ENCODE measurements at places on chromosomes 13 and 19.
A peak's percentile ranks its signal among the peaks of the same experiment; 100 is the strongest.

DNA sequence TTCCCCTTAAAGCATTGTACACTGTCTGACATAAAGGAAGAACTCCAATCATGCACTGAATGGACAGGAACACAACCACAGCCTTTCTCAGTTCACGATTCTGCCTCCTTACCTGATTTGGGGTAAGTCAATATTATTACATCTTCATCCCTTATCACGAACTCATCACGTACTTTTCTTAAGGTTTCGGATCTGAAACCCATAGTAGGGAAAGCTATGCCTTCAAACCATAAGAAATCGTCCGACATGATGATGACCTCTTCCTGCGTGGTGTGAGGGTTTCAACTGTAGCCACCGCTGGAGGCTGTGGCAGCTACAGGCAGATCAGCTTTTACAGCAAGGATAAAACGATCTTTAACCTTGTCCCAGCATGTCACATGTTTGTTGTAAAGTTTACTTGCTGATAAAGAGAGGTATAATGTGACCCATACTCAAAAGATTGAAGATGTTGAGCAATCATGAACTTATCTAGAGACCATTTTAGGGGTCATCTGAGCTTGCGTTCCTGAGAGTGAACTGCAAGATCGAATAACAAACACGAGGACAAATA is at the start of gene SULT2A1:
Gene SULT2A1, minus strand, starts transcription at position 306 of the 550 bp plus-strand sequence. Its CDS starts 58 bp downstream, at position 248.
- no peak for DNase-seq

GRCh38 chr13:52809310-52809769 is 39.1 kb downstream of the PCDH8 start:
- DNase-seq, result peak; percentile 17

GRCh38 chr19:9914001-9914314 is 22.4 kb downstream of the OLFM2 start:
- no peak for DNase-seq

- no peak for DNase-seq
Observed at GRCh38 chr13:52827839-52828238, 20.6 kb downstream of the PCDH8 start.

- DNase-seq, result no peak
Observed at GRCh38 chr13:46097663-46098062, 7.2 kb downstream of the CPB2 start.

DNA sequence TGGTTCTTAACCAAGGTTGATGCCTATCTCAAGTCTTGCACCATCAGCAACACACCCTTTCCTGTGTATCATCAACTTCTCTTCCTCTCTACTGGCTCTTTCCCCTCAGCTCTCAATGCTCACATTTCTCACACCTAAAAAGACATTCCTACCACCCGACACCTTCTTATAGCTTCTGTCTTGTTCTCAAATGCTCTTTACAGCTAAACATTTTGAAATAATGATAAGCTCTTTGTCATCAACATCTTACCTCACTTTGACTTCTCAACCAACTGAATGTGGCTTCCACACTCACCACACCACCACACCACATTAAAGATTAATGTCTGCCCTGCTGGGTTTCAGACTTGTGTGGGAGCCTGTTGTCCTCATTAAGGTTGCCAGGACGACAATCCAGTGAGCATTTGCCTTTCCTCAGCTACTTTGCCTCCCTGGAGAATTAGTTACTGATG is 67.8 kb downstream of the RXFP2 start:
- peak; percentile 65 for DNase-seq

GRCh38 chr13:87999240-87999700 is 328.1 kb downstream of the SLITRK5 start:
- DNase-seq, result no peak

DNA sequence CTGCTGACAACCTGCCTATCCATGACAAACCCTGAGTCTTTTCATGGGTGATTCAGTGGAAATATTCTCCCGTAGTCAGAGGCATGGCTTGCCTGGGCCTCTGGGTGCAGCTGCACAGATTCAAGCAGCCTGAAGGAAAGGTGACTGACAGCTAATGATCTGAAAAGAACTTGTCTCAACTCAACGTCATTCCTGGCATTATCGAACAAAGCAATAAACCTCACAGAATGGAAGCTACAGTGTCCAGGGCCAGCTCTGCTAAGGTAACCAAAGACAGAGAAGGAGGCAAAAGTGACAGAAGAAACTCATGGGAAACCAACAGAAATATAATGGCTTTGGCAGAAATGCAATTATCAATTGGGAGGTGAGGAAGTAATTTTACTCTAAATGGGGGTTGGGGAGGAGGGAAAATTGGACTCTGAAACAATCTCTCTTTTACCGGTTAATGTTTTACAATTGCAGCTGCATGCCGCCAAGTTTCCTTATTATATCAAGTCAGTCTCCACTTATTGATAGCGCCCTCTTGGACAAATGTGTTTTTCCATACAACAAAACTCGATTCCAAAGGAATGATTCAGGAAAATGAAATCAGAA is 12.9 kb downstream of the STARD13 start:
- no peak for DNase-seq

DNA sequence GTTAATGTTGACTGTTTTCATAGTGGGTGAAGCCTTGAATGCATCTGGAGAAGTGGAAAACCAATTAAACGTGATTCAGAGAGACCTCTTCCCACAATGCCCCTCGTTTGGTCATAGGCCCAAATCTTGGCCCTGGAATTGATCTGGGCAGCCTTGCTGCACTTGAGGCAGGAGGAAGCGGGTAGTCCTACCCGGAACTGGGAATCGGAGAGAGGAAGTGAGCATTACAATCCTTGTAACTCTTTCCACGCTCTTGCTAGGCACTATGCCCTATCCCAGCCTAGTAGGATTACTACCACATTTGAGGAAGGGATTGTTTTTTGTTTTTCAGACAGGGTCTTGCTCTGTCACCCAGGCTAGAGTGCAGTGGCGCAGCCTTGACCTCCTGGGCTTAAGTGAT is 3.6 kb downstream of the KCNK6 start:
- no peak for DNase-seq

- DNase-seq, result no peak
Observed at GRCh38 chr13:97276862-97277269, 54.7 kb downstream of the MBNL2 start.

DNA sequence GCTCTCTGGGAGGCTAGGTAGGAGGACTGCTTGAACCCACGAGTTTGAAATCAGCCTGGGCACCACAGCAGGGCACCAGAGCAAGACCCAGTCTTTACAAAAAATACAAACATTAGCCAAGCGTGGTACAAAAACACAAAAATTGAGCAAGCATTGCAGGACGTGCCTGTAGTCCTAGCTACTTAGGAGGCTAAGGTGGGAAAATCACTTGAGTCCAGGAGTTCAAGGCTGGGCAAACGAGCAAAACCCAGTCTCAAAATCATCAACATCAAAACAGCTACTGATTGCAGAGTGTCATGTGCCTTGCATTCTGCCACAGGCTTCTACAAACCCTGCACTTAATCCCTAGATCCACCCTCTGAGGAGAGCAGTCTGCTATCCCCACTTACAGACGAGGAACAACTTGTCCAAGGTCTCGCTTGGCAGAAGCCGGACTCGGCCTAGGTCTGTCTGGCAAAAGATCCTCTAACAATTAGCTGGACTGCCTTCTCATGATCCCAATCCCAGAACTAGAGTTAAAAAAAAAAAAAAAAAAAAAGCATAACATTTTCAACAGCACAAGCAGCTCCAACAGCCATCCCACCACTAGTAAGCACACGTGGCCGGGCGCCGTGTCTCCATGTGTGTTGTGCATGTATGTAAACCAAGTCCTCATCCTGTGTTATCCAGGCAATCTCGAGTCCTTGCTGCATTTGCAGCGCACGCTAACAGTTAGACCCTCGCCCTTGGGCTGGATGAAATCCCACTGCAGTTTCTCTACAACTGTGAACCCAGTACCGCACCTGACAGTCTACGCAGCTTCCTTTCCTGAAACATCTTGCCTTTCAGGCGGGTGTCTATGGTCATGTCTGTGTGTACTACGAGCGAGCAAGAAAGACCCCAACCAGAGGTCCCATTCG is 2.0 kb downstream of the PPP6R1 start:
- no peak for DNase-seq

All from CD4-positive, alpha-beta T cell treated with Interleukin-15 for 4 hours (primary cell).